Omental fat pad (tissue), 4 donors: ENCODE measurements at places on chromosomes 1 and 21. TPM values are rescaled to one million over a fixed set of nuclear protein-coding genes. Genes with fewer than 3 reads are reported as not detected.

DNA sequence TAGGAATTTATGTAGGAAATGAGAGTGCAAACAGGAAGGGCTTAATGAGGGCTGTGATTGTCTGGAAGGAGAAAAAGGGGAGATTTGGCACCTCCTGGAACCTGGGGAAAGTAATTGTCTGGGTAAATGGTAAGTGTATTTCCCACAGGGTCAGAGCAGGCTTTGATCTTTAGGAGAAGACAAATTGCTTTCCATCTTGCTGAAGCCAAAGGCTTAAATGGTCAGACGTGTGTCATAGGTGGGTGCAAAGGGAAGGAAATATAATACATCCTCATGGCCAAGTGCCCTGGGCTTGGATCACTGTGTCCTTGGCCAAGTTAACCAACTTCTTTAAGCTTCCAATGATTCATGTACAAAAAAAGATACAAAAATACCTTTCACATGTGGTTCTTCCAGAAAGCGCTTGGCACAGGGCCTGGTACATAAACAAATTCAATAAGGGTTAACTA is 1.3 kb upstream of the DUSP23 start:
- DNase-seq = no peak

- DNase-seq = no peak
Measured at GRCh38 chr1:173562813-173563212, 40.1 kb downstream of the SLC9C2 start.

DNA sequence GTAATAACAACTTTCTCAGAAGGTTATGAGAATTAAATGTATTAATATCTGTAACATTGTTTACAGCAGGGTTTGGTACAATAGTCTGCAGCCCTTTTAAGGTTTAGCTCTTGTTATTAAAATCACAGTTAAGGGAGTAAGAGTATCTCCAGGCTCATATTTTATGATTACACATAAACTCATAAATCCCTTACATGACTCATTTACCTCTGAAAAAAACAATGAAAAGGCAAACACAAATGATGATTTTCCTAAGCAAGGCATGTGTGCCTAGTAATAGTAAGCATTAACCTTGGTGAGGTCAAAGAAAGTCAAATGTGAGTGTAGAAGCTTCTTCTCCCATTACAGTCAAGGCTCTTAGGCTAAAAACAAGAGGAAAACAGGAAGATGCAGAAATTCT is 84.5 kb upstream of the ADGRL4 start:
- no peak for DNase-seq

DNA sequence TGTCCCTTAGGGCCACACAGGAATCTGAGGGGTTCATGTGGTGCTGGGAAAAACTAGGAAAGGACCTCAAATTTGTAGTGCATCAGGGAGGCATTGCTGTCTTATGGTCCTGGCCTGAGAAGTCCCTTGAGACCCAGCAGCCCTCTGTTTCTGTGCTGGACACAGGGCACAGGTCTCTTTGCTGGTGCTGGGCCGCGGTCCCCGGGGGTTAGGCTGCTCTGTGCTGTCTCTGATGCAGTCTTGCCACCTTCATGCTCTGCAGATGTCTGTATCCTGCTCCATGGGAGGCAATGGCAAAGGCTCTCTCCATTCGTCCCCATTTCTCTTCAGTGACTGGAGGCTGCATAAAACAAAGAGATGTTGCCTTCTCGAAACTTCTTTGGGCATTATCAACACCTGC is 13.0 kb downstream of the EDARADD start:
- DNase-seq = no peak

Gene PSMD4
- total RNA-seq = 147 TPM

- DNase-seq = peak; percentile 83
Measured at GRCh38 chr1:206583707-206584648, 28.3 kb downstream of the EIF2D start.

DNA sequence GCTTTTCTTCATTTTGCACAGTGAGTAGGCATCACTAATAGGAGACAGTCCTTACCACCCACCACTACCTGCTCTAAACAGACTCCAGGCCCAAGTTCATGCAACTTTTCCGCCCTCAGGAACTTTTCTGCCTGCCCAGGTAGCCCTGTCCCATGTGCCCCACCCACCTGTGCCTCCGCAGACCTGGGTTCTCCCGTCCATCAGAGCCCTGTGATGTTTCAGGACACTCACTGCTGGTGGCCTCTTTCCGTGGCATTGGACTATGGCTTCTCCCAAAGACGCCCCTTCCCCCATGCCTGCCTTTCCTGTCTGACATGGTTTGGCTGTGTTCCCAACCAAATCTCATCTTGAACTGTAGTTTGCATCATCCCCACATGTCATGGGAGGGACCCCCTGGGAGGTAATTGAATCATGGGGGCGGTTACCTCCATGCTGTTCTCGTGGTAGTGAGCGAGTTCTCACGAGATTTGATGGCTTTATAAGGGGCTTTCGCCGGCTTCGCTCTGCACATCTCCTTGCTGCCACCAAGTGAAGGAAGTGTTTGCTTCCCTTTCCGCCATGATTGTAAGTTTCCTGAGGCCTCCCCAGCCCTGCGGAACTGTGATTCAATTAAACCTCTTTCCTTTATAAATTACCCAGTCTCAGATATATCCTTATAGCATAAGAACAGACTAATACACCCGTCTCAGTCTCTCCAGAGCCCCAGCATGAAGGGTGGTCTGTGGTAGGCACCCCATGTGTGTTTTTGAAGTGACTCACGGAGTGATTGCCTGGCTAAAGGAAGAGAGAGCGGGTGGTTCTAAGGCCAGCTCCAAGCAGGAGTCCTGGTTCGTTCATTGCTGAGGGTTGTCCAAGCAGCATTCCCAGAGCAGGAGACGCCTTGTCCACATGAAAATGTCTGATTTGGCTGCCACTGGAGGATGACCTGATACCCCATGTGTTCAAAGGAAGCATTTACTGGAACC is 86.0 kb upstream of the ZBTB40 start:
- DNase-seq = no peak

DNA sequence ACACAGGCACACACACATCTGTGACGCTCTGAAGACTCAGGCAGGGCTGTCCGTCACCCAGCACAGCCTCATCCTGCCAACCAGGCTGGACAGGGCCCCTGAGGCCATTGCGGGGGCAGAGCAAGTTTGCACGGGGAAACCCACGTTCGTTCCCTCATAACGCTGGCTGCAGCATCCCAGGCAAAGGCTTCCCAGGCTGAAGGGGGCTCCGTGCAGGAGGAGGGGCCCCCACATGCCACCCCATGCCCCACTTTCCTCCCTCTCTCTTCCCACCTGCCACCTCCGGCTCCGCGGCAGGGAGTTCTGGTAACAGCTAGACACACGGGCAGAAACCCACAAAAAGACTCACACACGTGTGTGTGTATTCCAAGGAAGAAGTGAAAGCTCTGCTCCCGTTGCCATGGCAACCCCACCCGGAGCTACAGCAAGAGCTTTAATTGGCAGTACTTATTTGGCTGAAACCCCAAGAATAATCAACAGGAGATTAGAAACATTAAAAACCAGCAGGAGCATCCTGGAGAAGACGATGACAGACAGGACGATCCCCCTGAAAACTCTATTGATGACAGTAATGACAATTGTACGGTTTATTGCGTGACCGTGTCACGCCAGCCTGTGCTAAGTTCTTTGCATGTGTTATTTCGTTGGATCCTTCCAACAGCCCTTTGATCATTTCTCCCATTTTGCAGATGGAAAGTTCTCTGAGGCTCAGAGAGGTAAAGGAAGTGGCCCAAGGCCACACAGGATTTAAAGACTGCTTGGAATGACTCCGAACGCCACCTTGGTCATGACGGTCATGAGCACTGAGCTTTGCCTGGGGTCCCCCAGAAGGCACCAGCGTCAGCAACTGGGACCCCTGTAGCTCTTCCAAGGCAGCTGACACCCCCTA is 247.1 kb downstream of the NPHP4 start:
- DNase-seq = no peak

Gene HSPB7
- total RNA-seq = 112 TPM

GRCh38 chr1:89527750-89528381 is 3.2 kb downstream of the LRRC8B start:
- no peak for DNase-seq

Gene NPHS2
- not detected for total RNA-seq

Gene AMY1B
- not detected for total RNA-seq

- DNase-seq = no peak
Measured at GRCh38 chr1:24506691-24507381, 4.2 kb downstream of the RCAN3 start.

GRCh38 chr1:235502601-235503402 is 1.4 kb downstream of the B3GALNT2 start:
- no peak for DNase-seq

- DNase-seq = no peak
Measured at GRCh38 chr1:58813801-58814200, 30.0 kb upstream of the JUN start.

DNA sequence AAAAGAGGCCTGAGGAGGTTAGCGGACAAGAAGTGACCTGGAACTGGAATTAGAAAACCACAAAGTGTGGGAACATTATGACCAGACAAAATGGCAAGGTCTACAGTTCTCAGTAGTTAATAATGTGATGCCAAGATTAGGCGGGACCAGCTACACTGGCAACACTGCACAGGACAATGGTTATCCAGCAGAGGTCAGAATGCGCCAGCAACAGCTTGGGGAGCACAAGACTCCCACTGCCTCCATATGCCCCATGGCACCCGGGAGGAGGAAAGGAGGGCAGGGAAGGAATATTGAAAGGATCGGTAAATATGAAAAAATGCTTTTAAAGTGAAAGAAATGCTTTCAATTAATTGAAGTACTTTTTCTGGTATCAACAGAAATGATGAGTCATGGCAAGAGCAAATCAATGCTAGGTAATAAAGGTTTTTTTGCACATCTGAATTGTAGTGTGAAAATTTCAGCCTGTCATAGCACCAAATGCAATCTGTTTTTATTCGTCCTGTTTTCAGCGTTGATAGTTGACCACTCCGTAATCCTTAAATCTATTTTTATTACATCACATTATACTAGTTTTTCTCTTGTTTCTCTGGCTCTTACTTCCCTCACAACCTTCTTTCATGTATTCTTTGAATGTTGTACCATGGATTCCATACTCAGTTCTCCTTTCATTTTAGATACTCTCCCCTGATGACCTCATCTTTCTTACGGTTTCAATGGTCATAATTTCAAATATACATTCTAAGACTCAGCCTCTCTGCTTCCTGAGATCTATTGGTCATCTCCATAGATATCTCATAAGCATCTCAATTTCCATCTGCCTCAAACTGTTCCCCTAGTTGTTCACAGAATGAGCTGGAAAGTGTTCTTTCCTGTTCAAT is 30.7 kb downstream of the VCAM1 start:
- no peak for DNase-seq

Gene VAV3
- total RNA-seq = 10.7 TPM

GRCh38 chr1:53572065-53572814 is 113.0 kb downstream of the DMRTB1 start:
- no peak for DNase-seq

Gene PPM1J
- total RNA-seq = 1.6 TPM

Gene ADGRL2
- 53.2 TPM for total RNA-seq

Gene OR2M3
- total RNA-seq = not detected

GRCh38 chr1:151372058-151372934 is at the start of gene SELENBP1:
Gene SELENBP1, minus strand, starts transcription at chr1:151372705. Its CDS starts 64 bp downstream, at chr1:151372641.
- DNase-seq = peak; percentile 44

GRCh38 chr1:54517496-54517895 is 30.5 kb upstream of the ACOT11 start:
- DNase-seq = no peak

DNA sequence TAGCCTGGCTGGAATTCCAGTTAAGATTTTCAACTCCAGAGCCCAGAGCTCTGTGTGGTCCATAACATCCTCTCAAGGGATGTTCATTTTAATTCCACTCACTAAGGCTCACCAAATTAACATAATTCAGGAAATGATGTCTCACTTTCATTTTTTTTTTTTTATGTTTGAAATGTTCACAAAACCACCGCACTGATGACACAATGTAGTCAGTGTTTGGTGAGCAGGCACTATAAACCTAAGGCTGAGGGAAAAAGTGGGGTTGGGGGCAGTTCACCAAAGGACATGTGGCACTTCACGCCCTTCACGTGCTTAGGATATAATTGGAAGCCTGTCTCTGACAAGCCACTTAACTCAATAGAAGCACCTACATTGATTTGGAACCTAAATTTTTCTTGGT is 177.3 kb upstream of the CAMK1G start:
- DNase-seq = no peak

GRCh38 chr1:108962681-108963051 is 618 bp downstream of the CLCC1 start:
- DNase-seq = no peak

DNA sequence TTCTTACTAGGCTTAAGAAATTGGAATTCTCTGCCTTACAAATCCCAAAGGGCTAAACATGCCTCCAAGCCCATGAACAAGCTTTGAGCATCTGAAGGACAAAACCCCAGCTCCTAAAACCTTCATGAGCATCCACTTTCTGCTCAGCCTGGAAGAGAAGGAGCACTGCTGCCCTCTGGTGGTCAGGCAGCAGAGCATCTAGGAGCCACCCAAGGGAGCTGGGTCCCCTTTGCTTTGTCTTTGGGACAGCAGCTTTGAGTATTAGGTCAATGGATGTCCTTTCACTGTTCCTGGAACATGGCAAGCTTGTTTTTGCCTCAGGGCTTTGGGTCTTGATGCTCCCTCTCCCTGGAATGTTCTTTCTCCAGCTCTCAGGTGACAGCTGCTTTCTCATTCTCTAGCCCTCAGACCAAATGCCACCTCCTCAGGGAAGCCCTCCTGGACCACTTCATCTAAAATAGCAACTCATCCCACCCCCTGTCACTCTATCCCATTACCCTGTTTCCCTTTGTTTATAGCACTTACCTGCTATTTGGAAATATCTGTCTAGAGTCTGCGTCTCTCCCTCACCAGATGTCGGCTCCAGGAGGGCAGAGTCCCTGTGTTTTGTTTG is 25.7 kb downstream of the RAB7B start:
- peak; percentile 30 for DNase-seq

GRCh38 chr1:184022668-184023067 is 14.9 kb downstream of the COLGALT2 start:
- DNase-seq = no peak

Gene TMIGD3
- 4.4 TPM for total RNA-seq

Gene ZBTB21
- 26.1 TPM for total RNA-seq

- DNase-seq = no peak
Measured at GRCh38 chr1:36620142-36620541, 137.4 kb upstream of the CSF3R start.

GRCh38 chr1:184033711-184034167 is 3.8 kb downstream of the COLGALT2 start:
- DNase-seq = no peak

GRCh38 chr1:90723590-90724108 is 6.5 kb upstream of the BARHL2 start:
- no peak for DNase-seq

DNA sequence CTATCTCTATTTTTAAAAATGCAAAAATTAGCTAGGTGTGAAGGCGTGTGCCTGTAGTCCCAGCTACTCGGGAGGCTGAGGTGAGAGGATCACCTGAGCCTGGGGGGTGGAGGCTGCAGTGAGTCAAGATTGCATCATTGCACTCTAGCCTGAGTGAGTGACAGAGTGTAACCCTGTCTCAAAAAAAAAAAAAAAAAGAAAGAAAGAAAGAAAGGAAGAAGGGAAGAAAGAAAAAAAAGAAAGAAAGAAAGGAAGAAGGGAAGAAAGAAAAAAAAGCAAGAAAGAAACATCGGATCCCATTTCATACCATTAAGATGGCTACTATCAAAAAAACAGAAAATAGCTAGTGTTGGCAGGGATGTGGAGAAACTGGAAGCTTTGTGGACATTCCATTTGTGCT is 136.8 kb upstream of the WNT4 start:
- DNase-seq = no peak
